ENCODE measurements at places on chromosomes 6 and 20.

DNA sequence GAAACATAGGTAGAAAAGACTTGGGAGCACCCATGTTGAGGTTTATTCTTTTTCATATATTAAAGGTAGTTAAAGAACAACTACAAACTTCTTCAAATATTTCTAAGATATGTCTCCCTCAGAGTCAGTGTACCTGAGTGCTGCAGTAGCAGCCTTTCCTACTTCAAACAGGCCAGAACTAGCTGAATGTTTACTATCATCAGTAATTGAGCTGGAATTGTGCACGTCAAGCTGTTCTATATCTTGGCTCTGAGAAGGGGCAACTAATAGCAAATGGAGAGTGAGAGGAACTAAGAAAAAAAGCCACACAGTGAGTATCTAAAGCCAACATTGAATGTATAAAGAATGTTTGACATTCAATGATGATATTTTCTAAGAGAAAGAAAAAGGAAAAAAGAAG, 21.7 kb downstream of the MTCL3 start:
- no peak for DNase-seq

DNA sequence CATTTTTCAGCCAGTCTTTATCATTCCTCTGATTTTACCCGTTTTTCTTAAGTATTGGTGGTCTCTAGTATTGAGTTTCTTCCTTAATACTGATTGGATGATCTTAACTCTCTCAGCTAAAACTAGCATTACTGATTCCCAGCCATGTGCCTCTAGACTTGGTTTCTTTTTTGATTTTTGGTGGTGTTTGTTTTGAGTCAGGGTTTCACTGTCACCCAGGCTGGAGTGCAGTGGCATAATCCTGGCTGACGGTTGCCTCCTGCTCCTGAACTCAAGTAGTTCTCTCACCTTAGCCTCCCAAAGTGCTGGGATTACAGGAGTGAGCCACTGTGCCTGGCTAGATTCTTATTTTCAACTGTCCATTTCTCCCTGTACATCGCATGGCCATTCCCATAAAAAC, 24.9 kb downstream of the DPPA5 start:
- DNase-seq: no peak

- DNase-seq: no peak
These were observed 42.3 kb upstream of the L3MBTL3 start for GRCh38 chr6:129976110-129976509.

- DNase-seq: no peak
These were observed 131.5 kb downstream of the MACROD2 start for GRCh38 chr20:14126856-14127255.

- DNase-seq: no peak
These were observed 63.2 kb downstream of the FGD2 start for GRCh38 chr6:37068356-37069270.

- no peak for DNase-seq
These were observed 18.2 kb downstream of the KIF25 start for GRCh38 chr6:168015482-168016175.

- DNase-seq: no peak
These were observed 306.6 kb upstream of the FKBP1C start for GRCh38 chr6:62904687-62905086.

DNA sequence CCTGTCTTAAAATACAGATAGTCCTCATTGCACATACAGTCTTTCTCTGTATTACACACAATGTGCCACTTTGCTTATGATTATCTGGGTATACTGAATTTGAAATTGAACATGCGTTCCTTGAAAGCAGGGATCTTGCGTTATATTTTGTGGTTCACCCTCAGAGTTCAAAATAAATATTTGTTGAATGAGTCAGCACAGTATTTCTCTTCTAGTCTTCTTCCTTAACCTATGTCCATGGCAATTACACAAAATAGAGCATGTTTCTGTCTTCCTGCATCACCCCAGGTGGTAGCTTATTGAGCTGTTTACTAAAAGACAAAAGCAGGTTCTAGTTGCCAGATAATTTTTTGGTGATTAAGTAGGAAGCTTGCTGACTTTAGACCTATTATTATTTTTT, 272.9 kb upstream of the FERMT1 start:
- no peak for DNase-seq

GRCh38 chr20:63177134-63177784, 38.7 kb downstream of the YTHDF1 start:
- DNase-seq: no peak

DNA sequence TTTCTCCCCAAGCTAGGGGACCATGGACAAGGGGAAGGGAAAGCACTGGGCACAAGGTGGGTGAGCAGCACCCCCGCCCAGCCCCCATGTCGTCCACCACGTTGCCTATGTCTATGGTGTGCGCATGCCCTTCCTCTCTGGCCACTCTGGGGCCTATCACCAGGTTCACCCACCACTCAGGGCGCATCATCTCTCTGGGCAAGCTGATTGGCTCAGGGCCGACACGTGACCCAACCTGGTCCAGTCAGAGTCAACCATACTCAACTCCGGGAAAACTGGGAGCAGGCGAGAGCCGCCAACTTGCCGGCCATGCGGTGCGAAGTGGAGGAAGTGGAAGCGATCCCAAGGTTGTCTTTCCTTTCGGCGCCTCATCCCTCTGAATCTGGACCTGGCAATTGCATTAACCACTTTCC, 25.9 kb downstream of the ACSS1 start:
- DNase-seq: no peak

- no peak for DNase-seq
These were observed 343.6 kb upstream of the JAG1 start for GRCh38 chr20:11017446-11017845.
